Activated CD4-positive, CD25-positive, alpha-beta regulatory T cell (primary cell): ENCODE measurements at places on chromosomes 11 and 22.

- no peak for DNase-seq
Measured at GRCh38 chr11:68077617-68078582, 39.1 kb downstream of the TCIRG1 start.

DNA sequence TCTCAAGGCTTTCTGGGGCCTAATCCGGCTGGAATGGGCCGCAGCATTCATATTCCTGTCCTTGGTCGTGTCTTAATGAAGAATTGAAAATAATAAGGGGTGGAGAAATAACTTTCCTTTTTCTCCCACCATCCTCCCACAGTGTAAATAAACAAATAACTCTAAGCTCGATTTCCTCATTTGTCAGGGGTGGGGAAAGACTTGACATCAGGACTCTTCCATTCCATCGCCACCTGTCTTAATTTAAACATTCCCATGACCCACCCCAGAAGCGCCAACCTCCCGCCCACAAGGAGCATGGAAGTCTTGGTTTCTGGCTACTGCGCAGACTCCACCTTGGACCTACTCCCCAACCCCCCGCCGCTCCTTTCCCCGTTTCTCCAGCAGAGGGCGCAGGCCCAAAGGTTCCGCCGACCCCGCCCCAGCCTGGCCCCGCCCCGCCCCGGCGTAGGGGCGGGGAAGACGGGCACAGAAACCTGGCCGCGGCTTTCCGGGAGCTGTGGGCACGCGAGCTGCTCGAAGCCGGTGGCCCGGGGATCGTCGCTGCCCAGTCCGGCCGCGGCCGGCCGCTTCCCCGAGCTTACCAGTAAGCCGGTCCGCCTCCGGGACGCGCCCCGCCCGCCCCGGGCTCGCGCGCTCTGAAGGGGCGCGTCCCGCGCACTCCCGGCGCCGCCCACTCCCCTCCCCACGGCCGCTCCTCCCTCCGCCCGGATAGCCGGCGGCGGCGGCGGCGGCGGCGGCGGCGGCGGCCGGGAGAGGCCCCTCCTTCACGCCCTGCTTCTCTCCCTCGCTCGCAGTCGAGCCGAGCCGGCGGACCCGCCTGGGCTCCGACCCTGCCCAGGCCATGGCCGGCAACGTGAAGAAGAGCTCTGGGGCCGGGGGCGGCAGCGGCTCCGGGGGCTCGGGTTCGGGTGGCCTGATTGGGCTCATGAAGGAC is at the start of gene CBL:
Gene CBL, plus strand, starts transcription at position 766 of the 937 bp plus-strand sequence. Its CDS starts 79 bp downstream, at position 845.
- DNase-seq = peak; percentile 98

DNA sequence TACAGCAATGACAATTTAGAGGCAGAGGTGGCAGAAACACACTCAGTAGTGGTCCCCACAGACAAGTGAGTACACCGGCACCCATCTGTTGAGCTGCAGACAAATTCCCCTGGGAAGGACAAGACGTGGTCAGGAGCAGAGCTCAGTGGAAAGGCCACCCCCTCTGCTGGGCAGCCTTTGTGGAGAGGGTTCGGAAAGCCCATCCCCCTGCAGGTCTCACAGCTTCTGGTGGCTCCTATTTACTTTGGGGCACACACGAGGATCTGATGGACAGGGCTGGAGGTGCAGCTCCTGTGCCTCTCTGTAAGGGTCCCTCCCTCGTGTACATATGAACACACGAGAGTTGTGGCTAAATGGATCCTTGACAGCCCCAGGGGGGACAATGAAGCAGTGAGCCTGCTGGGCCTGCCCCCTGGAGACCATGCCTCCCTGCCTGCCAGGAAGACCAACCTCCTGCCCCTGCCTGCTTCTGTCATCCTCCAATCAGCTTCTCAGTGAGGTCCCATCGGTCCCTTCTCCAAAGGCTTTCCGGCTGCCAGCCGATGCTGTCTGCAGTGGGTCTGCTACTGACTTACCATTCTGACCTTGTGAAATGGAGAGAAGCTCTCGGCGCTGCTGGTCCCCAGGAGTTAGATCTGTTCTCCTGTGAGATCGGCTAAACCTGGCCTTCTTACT is 161.5 kb downstream of the CACNA1I start:
- no peak for DNase-seq

- DNase-seq = no peak
Measured at GRCh38 chr22:42884616-42885375, 27.7 kb upstream of the ARFGAP3 start.

DNA sequence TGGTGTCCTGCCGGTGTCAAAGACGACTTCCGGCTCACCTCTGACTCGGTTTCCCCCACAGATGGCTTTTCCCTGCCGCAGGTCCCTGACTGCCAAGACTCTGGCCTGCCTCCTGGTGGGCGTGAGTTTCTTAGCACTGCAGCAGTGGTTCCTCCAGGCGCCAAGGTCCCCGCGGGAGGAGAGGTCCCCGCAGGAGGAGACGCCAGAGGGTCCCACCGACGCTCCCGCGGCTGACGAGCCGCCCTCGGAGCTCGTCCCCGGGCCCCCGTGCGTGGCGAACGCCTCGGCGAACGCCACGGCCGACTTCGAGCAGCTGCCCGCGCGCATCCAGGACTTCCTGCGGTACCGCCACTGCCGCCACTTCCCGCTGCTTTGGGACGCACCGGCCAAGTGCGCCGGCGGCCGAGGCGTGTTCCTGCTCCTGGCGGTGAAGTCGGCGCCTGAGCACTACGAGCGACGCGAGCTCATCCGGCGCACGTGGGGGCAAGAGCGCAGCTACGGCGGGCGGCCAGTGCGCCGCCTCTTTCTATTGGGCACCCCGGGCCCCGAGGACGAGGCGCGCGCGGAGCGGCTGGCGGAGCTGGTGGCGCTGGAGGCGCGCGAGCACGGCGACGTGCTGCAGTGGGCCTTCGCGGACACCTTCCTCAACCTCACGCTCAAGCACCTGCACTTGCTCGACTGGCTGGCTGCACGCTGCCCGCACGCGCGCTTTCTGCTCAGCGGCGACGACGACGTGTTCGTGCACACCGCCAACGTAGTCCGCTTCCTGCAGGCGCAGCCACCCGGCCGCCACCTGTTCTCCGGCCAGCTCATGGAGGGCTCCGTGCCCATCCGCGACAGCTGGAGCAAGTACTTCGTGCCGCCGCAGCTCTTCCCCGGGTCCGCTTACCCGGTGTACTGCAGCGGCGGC is 5.5 kb downstream of the B3GNT6 start:
- DNase-seq = no peak

DNA sequence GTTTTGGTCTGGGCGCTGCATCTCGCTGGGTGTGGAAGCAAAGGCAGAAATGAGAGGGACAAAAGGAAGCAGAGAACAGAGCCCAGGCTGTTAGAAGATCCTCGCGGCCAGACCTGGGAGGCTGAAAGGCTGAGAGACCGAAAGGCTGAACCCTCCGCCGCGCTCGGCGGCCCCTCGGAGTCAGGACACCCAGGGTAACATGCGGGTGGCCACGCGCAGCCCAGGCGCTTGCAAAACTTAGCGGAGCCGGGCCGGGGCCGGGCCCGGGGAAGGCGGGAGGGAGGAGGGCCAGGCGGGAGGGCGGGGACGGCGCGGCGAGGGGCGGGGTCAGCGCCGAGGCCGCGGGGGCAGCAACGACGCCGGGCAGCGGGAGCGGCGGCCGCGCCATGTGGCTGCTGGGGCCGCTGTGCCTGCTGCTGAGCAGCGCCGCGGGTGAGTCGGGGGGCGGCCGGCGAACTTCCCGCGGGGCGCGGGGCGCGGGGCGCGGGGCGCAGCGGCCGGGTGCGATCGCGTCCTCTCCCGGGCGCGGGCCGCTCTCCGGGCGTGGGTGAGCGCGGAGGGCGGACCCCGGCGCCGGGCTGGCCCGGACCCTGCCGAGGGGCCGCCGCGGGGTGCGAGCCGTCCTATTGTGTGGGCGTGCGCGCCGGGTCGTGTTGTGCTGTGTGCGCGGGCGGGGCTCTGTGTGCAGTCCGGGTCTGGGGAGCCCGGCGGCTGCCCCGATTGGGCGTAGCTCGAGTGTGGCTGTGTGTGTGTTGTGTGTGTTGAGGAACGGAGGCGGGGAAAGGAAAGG is at the start of gene LDLRAD3:
Gene LDLRAD3, plus strand, starts transcription at position 350 of the 790 bp plus-strand sequence. Its CDS starts 37 bp downstream, at position 387.
- no peak for DNase-seq

DNA sequence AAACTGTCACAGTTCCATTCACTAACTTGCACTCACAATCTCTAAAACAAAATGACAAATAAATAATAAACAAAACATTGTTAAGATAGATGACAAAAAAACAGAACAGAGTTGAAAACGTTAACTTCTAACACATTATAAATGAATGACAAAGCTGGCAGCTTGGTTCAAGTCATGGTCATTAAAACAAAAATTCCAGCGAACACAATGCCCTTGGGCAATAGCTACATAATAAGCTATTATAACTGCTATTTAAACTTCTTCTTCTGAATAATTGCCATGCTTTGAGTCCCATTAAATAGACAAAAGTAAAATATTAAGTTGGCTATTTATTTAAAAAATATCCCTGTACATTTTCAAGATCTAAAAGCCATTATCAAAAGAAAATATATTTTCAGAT is 54.7 kb downstream of the PICALM start:
- DNase-seq = no peak

DNA sequence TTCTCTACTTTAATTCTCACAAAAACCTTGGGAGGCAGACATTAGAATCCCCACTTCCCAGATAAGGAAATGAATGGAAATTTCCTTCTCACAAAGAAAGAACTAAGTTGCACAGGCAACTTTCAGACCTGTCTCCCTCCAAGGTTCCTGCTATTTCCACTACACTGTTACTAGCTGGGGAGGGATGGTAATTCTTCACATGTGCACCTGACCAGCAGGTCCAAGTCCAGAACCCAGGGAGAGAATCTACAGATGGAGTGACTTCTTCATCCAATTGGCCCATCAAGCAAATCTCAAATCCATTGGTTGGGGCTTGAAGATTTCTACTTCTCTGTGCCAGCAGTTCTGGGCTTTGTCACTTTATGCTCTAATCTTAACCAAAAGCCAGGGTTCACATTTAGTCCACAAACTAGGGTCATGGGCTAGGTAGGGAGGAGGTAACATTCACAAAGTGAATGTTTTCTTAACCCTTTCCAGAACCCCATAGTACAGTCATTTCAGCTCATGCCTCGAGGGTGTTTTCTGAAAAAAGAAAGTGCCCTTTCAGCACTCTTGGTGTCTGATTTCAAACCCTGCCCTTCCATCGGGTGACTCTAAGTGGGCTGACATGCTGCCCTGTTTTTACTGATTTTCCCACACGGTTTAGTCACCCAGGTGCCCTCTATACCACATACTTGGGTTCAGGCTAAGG is 2.7 kb downstream of the POU2AF1 start:
- DNase-seq = no peak

- no peak for DNase-seq
Measured at GRCh38 chr11:126683766-126684728, 316.5 kb downstream of the KIRREL3 start.

DNA sequence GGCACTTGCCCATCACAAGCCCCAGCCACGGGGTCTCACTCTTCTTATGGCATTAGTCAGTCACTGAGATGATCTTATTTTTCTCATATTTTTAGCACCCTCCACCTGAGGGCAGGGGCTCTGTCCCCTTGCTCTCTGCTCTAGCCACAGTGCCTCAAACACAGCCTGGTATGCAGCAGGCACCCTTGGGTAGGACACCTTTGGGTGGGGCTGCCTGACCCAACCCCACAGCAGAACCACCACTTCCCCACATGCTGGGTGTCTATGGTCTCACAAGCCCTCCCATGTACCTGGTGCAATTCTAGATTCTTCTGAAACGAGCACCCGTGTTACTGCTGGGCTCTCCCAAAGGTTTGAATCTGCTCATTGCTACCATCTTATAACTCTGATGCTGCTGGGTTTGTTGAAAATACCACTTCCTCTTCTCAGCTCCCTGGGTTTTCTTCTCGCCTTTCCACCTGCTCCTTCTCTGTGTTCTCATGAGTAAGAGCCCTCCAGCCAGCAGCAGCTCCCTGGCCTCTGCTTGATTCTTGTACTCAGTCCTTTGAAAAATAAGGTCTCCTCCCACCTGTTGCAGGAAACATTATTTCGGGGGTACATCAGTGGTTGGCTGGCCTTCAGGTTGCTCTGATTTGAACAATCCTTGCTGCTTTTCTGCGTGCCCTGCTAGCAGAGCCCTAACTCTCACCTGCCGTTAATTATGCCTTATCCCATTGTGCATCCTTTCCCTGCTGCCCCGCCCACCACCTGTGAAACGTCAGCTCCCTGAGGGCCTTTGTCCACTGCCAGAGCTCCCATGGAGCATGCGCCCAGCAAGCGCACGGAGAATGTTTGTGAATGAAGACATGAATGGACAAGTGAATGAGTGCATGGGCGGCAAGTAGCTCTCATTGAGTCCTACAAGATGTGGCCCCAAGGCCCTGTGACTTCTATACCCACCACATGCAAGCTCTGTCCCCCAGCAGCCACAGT is 1181.6 kb downstream of the TBC1D22A start:
- no peak for DNase-seq

GRCh38 chr11:101010899-101011298 is 118.7 kb downstream of the PGR start:
- DNase-seq = no peak

- DNase-seq = no peak
Measured at GRCh38 chr11:100093698-100094097, 593.4 kb upstream of the ARHGAP42 start.

DNA sequence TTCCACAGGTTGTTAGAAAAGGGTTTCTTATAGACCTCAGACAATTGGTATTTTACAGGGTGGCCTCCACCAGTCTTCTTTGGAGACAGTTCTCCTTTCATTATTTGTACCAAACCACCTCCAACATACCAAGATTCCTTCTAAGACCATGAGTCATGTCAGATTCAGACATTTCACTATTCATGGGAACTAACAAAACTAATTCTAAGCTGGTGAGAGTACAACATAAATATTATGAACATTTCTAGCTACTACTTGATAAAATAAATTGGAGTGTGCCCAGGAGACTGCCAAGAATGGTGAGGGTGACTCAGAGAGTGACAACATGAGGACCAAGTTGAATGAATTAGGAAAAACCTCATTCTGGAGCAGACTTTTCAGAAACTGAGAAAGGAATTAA is 494.6 kb upstream of the LRRC4C start:
- DNase-seq = no peak
